ENCODE measurements at places on chromosomes 13 and 19.

- no peaks in the 10 kb centered on the region for H3K27me3 ChIP-seq
- no peaks in the 10 kb centered on the region for H3K36me3 ChIP-seq
- no peak for DNase-seq
- H3K27ac ChIP-seq = no peak overlapping the region
- no peaks in the 10 kb centered on the region for H3K4me1 ChIP-seq
These were observed 406.3 kb downstream of the GPC5 start for GRCh38 chr13:91804724-91805123.

- no peaks in the 10 kb centered on the region for H3K27me3 ChIP-seq
- no peaks in the 10 kb centered on the region for H3K36me3 ChIP-seq
- H3K27ac ChIP-seq = no peak overlapping the region
These were observed 17.4 kb upstream of the ATXN8OS start for GRCh38 chr13:70090036-70090723.

GRCh38 chr19:17846146-17846545 lies 1.6 kb downstream of the JAK3 start:
- H3K27me3 ChIP-seq = no peaks in the 10 kb centered on the region
- peak overlapping the region; percentile 46 for H3K4me3 ChIP-seq
- no peaks in the 10 kb centered on the region for H3K36me3 ChIP-seq
- DNase-seq = no peak

- no peak overlapping the region for H3K4me3 ChIP-seq
- no peak overlapping the region for H3K27ac ChIP-seq
- no peak for DNase-seq
- peaks cover 49% of the 10 kb centered on the region for H3K36me3 ChIP-seq
These were observed 22.8 kb downstream of the RFX1 start for GRCh38 chr19:13983213-13983889.

GRCh38 chr13:82344867-82345266 lies 1537.4 kb downstream of the SLITRK1 start:
- no peaks in the 10 kb centered on the region for H3K36me3 ChIP-seq
- no peak overlapping the region for H3K4me3 ChIP-seq
- H3K4me1 ChIP-seq = no peaks in the 10 kb centered on the region
- H3K27ac ChIP-seq = no peak overlapping the region
- no peak for DNase-seq

All from esophagus squamous epithelium (tissue), 5 donors.